CD4-positive, alpha-beta T cell treated with Interferon gamma for 1 hour (primary cell): ENCODE measurements at places on chromosomes 2 and 18.

- no peak for DNase-seq
Observed at GRCh38 chr2:33126958-33127357, 180.2 kb downstream of the LTBP1 start.

DNA sequence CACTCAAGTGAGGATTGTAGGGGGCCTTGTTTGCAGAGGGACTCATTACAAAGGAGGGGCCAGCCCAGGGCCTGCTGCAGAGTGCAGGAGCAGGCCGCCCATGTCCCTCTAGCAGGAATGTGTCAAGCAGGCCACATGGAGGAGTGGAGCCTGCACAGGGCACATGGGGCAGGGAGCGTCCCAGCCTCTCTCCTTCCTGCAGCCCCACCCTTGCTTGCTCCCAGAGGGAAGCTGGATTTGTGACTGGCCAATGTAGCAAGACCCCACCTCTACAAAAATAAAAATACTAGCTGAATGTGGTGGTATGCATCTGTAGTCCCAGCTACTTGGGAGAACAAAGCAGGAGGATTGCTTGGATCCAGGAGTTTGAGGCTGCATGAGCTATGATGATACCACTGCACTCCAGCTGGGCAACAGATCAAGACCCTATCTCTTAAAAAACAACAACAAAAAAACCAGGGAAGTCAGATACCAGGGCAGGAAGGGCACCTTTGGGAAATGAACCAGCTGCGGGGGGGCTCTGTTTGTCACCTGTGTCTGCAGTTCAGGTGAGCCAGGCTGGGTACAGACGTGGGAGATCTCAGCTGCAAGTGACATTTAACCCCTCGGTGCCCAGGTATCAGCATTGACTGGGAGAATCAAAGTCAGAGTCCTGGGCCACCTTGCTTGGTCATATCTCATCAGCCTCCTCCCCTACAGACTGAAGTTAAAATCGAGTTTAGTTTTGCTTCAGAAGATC, 27.7 kb downstream of the IMPA2 start:
- no peak for DNase-seq

- DNase-seq: no peak
Observed at GRCh38 chr2:229350883-229351282, 79.8 kb upstream of the PID1 start.

- no peak for DNase-seq
Observed at GRCh38 chr2:200637901-200638300, 52.1 kb downstream of the AOX1 start.
